Calu3 (cell line): ENCODE measurements at places on chromosomes 5 and 9.

GRCh38 chr9:2367970-2368369, 253.6 kb upstream of the VLDLR start:
- no peak for DNase-seq

DNA sequence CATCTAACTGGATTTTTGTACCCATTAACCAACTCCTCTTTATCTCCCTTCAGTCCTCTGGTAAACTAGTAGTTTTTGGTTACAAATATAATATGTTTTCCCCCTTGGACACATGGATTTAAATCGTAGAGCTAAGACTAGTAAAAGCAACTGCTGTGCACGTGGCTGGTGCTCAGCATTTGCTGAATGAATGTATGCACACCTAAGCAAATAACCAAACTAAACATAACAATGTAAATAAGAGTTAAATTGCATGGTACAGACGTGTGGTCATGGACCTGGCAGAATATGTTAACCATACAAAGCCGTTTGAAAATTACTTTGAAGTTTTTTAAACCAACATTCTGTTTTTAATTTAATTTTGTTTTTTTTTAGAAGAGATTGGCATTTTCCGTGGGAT, 65.2 kb upstream of the FYB1 start:
- no peak for DNase-seq

- DNase-seq: no peak
Measured at GRCh38 chr5:146656703-146657102, 140.7 kb upstream of the GPR151 start.

DNA sequence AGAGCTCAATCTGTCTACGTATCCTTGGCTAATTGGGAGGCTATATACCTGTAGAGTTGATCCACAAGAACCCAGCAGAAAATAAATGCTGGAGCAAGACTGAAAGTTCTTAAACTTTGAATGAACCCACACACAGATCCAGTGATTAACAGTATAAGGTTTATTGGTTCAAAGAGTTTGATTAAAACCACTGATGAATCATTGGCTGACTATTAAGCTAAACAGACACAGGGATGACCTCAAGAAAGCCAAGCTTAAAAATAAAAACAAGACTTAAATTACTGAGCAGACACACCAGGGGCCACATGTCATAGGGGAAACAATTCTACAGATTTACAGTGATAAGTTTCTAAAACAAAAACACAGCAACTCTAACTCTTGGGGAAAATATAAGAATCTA, 163.6 kb downstream of the SPATA31D1 start:
- no peak for DNase-seq

DNA sequence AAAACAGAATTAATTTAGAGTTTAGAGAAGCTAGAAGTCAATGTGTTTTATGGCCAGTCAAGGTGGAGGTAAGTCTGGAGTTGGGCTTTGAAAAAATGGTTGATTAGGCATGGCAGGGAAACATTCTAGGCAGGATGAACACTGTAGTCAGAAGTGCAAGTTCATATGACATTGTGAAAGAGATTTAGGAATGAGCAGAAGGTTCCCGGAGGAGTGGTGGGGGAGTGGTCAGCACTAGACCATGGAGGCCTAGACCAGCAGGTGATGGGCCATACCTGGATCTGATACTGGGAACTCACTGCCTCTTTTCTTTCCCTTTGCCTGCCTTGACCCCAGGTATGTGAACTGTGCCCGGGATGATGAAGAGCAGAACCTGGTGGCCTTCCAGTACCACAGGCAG, 16.6 kb downstream of the PRDM9 start:
- DNase-seq: no peak
